ENCODE measurements at places on chromosomes 11 and 22.

GRCh38 chr11:27353593-27354358 lies 9.2 kb downstream of the CCDC34 start:
- DNase-seq = no peak

DNA sequence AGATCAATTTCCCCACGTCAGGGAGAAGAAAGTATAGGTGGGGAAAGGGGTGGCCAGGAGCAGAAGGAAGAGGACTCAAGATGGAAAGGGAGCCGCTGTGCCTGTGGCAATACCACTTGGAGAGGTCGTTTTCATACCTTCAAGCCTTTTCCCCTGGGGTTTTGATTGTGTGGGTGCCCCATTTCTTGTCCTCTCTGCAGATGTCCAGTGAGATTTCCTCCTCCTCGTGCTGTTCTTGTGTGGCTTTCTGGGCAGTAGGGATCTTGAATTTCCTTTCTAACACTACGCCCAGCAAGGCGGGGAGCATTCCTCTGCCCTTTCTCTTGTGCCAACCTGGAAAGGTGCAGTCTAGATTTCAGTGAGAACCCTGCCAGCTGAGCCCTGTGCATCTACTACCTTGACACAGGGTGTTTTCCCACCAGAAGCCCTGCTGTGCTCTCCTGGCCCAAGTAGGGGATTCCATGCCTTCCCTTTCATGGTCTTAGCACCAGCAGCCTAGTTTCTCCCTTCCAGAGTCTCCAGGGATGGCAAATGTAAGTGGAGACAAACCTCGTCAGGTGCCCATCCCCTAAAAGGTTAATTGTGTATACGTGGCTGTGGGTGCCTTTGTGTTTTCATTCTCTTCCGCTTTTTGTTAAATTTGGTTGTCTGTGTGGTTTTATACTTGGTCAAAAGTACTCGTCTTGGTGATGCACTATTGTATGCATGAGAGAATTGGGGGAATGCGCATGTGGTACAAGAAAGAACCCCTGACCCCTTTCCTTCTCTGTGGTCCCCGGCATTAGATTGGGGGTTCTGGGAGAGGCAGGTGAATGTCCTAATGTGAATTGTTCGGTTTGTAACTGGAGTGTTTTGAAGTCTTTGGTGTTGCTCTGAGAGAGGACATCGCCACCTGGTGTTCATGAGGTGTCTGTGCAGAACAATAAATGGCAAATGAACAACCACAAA lies 71.4 kb upstream of the MPEG1 start:
- no peak for DNase-seq

DNA sequence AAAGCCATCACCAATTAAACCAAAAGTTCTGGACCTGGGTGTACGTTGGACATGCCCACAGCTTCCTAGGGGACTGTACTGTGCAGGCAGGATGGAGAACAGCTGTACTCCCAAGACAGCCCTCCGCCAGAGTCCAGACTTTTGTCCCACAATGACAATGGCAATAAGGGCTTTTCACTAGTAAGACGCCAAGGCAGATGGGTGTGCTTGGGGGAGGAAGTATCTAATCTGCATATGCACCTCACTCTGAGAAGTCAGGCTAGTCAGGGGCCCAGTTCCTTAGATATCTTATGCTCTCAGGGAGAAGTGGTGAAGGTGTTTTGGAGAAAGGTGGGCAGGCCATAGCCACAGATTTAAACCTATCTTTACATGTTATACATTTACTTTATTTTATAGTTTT lies 85.1 kb upstream of the USP47 start:
- no peak for DNase-seq

DNA sequence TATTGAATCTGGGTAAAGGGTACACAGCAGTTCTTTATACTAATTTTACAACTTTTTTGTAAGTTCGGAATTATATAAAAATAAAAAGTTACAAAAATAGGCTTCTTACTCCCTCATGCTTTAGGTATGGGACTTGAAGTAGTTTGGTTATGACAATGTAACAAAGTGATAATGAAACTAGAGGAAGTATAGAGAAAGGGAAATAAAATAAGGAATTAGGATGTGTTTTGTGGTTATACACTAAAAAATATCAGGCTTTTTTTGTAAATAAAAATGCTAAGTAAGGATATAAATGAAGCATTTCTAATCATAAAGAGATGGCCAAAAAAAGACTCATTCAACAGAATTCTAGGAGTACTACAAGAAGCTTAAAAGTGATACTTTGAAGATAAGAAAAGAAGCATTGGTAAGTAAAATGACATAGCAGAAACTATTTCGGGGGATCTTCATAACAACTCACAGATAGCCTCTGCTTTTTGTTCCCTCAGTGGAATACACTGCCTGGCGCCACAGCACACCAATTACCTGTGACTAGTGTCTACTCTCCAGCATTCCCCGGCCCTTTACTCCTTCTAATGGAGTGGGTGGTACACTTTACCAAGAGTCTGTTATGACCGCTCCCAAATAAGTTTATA lies 322.7 kb upstream of the PITPNB start:
- DNase-seq = no peak

GRCh38 chr11:69593851-69594250 lies 47.1 kb upstream of the CCND1 start:
- DNase-seq = no peak
